IPS-NIHi11 (cell line): ENCODE measurements at places on chromosomes 2 and 18.

DNA sequence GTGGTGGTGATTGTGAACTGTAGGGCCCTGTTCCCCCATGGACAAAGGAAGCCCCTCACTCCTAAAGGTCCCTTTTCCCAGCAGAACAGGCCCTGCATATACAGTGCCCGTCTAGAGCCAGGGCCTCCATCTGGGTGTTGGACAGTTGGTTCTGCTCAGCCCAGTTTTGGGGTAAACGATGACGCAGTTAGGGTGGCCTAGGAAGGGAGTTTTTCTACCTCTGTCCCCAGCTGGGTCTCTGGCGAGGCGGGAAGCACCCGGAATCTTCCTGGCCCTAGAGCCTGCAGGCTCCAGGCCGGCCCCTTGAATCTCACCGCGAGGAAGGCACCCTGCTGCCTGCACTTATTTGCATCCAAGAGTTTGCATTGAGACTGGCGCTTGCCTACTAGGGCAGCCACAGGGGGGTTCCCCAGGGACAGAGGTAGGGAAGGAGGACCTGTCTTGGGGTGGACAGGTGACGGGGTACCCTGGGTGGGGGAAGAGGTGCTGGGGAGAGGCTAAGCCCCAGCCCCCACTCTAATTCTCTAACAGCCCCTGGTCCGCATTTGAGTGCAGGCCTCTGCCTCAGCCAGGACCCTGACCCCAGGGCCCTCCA, 529 bp upstream of the MTA3 start:
- peak; percentile 73 for DNase-seq

DNA sequence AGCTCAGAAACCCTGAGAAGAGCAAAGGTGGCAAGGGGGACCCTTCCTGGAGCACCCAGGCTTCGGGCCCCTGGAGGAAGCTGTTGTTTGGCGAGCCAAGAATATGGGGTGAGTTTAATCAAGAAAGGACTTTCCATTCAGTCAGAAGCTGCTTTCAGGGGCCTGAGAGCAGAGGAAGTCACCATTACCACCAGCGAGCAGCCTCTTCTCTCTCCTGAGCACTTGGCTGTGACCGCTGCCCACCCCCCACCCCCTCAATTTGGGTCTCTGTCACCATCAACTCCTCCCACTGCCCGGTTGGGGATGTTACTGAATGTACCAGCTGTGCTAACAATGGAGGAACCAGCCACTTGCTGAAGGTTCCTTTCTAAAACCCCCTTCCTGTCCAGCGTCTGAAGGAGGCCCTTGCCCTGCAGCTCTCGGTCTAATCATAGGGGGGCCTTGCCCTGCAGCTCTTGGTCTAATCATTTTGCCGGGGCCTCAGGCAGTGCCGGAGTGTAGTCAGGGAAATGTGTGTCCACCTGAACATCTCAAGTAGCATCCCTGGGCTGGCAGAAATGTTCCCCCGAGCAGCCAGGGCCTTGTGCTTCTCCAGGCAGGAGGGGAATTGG, 943 bp downstream of the INPP5D start:
- no peak for DNase-seq

- no peak for DNase-seq
Observed at GRCh38 chr2:68435615-68436014, 31.5 kb downstream of the FBXO48 start.

DNA sequence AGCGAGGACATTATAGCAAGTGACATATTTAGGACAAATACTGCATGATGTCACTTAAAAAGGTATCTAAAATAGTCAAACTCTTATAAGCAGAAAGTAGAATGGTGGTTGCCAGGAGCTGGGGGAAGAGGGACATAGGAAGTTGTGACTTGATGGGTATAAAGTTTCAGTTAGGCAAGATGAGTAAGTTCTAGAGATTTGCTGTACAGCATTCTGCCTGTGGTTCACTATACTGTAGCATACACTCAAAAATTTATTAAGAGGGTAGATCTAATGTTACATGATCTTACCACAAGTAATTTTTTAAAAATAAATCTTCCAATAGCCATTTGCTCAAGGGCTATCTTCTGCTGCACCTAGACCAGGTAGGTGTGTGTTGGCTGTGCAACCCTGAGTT, 78.1 kb upstream of the NPAS2 start:
- no peak for DNase-seq

DNA sequence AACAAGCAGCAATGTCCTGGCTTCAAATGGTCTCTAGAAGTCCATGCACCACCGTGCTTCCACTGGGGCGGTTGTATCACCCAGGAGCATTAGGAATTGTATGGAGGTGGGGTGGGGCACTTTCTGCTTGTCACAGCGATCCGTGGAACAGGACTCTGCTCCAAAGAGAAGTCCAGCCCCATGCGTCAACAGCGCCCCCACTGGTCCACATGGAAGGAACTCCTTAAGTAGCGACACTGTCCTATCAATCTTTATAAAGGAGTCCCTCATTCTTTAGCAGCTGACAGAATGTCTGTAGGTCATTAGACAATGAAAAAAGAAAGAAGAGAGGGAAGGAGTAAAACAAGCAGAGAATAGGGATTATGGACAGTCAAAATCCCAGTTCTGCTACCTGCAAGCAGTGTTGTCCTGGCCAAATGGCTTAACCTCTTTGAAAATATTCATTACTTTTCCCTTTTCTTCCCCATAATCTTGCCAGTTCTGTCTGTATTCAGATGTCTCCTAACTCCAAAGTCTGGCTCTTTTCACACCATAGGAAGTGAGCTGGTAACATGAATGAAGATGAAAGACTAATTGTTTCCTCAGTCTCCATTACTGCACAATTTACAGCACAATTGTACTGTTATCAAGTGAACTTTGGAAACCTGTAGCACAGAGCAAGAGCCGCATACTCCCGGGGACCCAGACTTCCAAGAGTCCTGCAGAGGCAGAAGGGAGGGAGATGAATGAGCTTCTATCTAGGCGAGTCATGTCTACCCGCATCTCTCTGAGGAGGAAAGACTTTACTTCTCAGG, 9.9 kb downstream of the NFE2L2 start:
- peak; percentile 55 for DNase-seq

GRCh38 chr2:221133941-221134340, 438.2 kb downstream of the EPHA4 start:
- no peak for DNase-seq

GRCh38 chr18:54679318-54680149, 88.5 kb downstream of the DYNAP start:
- peak; percentile 34 for DNase-seq

DNA sequence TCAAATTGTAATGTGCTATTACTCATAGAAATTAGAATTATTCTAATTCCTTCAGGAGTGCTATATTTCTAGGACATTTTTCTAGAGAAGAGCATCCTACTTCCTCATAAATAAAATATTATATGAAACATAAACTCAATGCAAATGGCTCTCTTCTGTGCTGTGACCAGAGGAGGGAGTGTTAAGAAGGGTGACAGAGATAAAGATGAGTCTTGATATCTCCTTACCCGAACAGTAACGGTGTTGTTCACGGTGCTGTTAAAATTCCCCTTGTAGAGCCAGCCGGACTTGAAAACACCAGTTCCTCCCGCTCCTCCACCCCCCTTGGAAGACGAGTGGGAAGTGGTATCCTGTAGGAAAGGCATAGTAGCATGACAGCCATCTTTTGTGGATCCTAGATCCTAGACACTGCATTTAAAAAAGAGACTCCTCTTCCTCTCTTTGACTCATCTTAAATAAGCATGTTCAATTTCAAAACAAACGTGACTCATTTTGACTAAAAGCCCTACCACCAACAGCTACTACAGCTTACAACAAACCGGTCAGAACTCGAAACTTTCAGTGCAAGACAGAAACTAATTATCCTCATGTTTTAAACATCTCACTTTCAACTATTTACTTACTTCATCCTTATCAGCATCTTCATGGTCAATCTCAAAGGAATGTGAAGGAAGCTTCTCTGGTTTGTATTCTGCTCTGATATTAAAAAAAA, 156.3 kb downstream of the DOCK10 start:
- no peak for DNase-seq

- no peak for DNase-seq
Observed at GRCh38 chr2:219637842-219638185, 10.4 kb downstream of the SLC4A3 start.

GRCh38 chr2:197191177-197191939, 119.2 kb downstream of the ANKRD44 start:
- DNase-seq, result peak; percentile 42
